ENCODE measurements at places on chromosomes 6 and 20. TPM values are rescaled to one million over a fixed set of nuclear protein-coding genes. Genes with fewer than 3 reads are reported as not detected.

- no peaks in the 10 kb centered on the region for H3K27me3 ChIP-seq
- no peak for DNase-seq
- no peak overlapping the region for H3K27ac ChIP-seq
Observed at GRCh38 chr6:16493112-16493511, 254.7 kb downstream of the GMPR start.

GRCh38 chr6:70162972-70163371, 139.9 kb downstream of the COL9A1 start:
- DNase-seq = no peak
- no peaks in the 10 kb centered on the region for H3K36me3 ChIP-seq
- no peak overlapping the region for H3K27ac ChIP-seq
- H3K4me3 ChIP-seq = no peak overlapping the region
- no peaks in the 10 kb centered on the region for H3K4me1 ChIP-seq
- H3K27me3 ChIP-seq = peaks cover 16% of the 10 kb centered on the region

Gene TRAPPC3L
- not detected for total RNA-seq

DNA sequence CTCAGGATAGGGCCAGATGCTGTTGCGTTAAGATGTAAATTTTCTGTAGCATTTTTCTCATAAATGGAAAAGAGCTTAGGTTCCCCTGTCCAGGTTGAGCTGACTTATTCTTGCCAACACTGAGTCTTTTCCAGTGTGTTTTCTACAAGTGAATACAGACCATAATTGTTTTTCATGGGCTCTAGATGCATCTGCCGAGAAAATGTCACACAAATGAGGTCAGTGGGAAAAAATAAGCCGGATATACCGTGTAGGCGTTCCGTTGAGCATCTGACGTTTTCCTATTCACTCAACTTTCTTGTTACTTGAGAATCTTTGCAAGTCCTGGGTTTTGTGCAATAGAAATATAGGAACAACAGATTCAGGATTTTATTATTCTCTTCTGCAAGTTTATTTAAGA, 582.9 kb upstream of the CDH4 start:
- no peaks in the 10 kb centered on the region for H3K4me1 ChIP-seq
- no peak overlapping the region for H3K4me3 ChIP-seq
- no peaks in the 10 kb centered on the region for H3K27me3 ChIP-seq
- H3K36me3 ChIP-seq = no peaks in the 10 kb centered on the region

Gene TRIM31
- total RNA-seq = not detected

- H3K27me3 ChIP-seq = no peaks in the 10 kb centered on the region
- H3K27ac ChIP-seq = no peak overlapping the region
Observed at GRCh38 chr20:18712882-18713281, 100.7 kb upstream of the SCP2D1 start.

DNA sequence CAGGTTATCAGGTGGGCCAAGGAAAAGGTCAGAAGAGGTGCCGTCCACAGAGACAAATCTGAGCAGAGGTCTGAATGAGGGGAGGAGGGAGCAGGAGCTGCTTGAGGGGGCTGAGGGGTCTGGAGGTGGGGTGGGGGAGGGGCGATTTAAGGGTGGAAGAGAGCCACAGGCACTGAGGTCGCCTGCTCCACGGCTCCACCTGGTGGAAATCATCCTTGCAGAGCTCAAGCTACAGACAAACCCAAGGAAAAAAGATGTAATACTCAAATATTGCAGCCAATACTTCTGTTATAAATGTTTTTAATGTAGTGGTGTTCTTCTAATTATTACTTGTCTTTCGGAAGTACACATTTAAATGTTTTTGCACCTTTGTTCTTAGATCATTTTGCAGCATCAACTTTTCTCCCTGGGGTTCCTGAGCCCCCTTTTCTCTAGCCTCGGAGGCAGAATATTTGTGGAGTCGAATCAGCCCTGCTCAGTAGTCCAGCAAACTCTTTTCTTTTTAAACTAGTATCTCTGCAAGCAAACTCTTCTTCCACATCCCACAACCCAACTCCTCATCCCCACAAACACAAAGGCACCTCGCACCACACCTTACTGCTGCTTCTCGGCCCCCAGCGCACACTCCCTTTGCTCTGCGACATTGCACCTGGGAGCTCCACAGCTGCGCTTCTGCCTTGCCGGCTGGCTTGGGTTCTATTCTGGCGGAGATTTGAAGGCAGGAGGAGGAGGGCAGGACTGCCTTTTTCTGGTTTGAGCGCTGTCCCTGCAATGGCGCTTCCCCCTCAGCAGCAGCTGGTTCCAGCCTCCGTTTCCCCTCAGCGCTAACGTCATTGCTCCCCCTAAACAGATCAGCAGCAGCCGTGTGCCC, 51.0 kb upstream of the TFAP2A start:
- peaks cover 6% of the 10 kb centered on the region for H3K27me3 ChIP-seq
- no peak overlapping the region for H3K27ac ChIP-seq
- H3K4me3 ChIP-seq = no peak overlapping the region
- no peaks in the 10 kb centered on the region for H3K4me1 ChIP-seq

GRCh38 chr20:21166801-21167200, 40.9 kb downstream of the KIZ start:
- peak; percentile 75 for DNase-seq
- H3K27ac ChIP-seq = peak overlapping the region; percentile 96
- no peaks in the 10 kb centered on the region for H3K27me3 ChIP-seq
- peak overlapping the region; percentile 54 for H3K4me3 ChIP-seq
- peaks cover 33% of the 10 kb centered on the region for H3K4me1 ChIP-seq
- H3K36me3 ChIP-seq = peaks cover 59% of the 10 kb centered on the region

GRCh38 chr6:13348334-13349113, 20.2 kb upstream of the TBC1D7 start:
- H3K27ac ChIP-seq = no peak overlapping the region
- peaks cover 8% of the 10 kb centered on the region for H3K4me1 ChIP-seq
- no peaks in the 10 kb centered on the region for H3K36me3 ChIP-seq

DNA sequence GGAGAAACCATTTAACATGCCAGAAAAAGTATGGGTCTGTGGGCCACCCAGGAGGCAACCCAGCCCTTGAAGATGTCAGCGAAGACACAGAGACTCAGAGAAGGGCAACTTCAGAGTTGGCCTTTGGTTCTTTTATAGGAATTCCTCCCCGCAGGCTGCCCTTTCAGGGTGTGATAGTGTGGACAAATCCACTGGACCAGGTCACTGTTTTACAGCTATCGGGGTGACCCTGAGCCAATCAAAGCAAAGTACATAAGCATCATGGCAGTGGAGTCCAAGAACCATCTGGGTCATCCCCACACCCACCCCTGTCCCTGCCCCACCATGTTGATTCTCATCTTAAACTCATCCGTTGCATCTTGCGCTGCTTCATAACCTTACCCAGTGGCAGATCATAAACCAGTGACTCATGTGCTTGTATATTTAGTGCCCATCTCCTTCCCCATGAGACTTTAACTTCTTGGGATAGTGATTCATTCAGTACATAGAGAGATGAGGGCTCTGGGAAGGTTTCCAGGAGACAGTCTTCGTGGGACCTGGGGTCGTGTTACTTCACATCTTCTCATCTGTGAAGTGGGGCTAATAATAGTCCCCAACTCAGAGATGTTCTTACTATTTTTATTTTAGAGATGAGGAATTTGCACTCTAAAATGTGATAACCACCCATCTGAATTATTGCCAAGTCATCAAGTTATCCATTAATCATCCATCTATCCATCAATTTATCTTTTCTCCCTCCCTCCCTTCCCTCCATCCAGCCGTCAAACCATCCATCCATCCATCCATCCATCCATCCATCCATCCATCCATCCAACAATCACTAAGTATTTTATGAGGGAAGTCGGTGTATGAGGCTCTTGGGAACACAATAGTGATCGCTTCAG, 51.0 kb downstream of the EDN3 start:
- no peak for DNase-seq
- peaks cover 9% of the 10 kb centered on the region for H3K4me1 ChIP-seq
- no peak overlapping the region for H3K4me3 ChIP-seq
- H3K27ac ChIP-seq = no peak overlapping the region
- H3K36me3 ChIP-seq = no peaks in the 10 kb centered on the region

DNA sequence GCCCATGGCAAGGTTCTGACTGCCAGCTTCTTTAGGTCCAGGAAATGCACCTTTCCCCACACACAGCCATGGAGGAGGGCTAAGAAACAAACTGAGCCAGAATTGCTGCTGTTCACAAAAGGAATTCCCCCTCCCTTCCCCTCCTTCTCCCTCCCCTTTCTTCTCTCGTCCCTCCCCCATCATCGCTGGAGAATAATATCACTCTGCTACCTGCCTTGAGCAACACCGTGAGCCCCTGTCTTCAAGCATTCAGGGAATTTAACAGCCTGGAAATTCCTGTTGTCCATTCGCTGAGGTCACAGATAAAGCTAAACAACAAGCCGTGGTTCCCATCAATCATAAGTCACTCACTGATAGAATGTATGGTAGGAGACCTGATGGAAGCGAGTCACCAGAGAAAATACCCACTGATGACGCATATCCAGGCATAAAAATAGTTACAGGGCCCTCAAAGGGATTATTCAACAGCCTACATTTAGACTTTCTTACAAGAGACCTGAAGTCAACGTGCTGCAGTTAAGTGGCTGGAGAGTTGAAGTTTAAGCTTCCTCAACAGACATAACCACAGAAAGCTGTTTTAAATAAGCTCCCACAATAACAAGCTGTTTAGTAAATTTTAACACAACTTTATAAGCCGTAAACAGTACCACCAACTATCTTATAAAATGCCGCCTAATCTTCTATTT, 59.7 kb downstream of the HIVEP2 start:
- peaks cover 78% of the 10 kb centered on the region for H3K4me1 ChIP-seq
- no peaks in the 10 kb centered on the region for H3K27me3 ChIP-seq
- peak overlapping the region; percentile 95 for H3K27ac ChIP-seq

Gene TNXB
- 4.8 TPM for total RNA-seq

- H3K36me3 ChIP-seq = peaks cover 35% of the 10 kb centered on the region
- H3K27ac ChIP-seq = no peak overlapping the region
- no peaks in the 10 kb centered on the region for H3K27me3 ChIP-seq
Observed at GRCh38 chr6:38065734-38066305, 246.3 kb downstream of the ZFAND3 start.

DNA sequence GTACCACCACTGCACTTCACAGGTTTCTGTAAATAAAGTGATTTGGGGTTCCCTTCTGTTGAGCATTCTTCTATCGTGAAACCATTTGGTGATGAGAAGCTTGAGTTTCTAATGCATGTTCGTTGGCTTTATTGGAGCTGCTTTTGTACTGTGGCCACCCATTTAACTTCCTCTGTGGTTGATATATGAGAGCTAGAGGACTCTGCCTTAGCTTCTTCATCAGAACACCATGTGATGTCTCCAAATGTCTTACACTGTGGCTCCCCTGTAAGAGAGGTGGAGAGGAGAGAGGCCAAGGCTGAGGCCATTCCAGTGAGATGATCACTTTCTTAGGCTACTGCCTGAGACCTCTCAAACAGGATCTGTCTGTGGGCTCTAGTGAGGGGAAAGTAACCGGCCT, 114.5 kb downstream of the SLC16A10 start:
- no peak for DNase-seq
- peak overlapping the region; percentile 65 for H3K27ac ChIP-seq
- no peaks in the 10 kb centered on the region for H3K36me3 ChIP-seq
- no peak overlapping the region for H3K4me3 ChIP-seq
- peaks cover 23% of the 10 kb centered on the region for H3K4me1 ChIP-seq
- H3K27me3 ChIP-seq = no peaks in the 10 kb centered on the region

GRCh38 chr6:52840763-52841585, at the start of gene GSTA5:
GSTA5 (minus strand) TSS chr6:52840813.
- no peaks in the 10 kb centered on the region for H3K36me3 ChIP-seq
- no peak within 1 kb of the TSS for H3K27ac ChIP-seq
- H3K4me1 ChIP-seq = no peaks in the 10 kb centered on the region

GRCh38 chr6:16759646-16760515, 1.4 kb downstream of the ATXN1 start:
- peaks cover 55% of the 10 kb centered on the region for H3K4me1 ChIP-seq
- H3K36me3 ChIP-seq = peaks cover 25% of the 10 kb centered on the region
- peak overlapping the region; percentile 92 for H3K27ac ChIP-seq
- DNase-seq = peak; percentile 82

DNA sequence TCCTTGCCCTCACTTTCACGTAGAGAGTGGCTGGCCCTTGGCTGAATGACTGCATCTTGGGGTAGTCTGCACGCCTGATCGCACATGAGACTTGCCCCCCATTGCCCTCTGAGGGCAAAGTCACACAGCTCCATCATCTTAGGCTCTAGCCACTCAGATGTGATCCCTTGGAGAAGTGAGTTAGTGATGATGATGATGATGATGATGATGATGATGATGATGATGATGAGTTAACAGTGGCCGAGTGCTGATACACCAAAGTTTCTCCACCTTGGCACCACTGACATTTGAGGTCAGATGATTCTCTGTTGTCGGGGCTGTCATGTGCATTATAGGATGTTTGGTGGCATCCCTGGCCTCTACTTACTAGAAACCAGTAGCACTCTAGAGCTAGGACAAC, 84.0 kb downstream of the PREX1 start:
- no peak for DNase-seq
- H3K4me1 ChIP-seq = peaks cover 51% of the 10 kb centered on the region
- no peaks in the 10 kb centered on the region for H3K27me3 ChIP-seq
- H3K27ac ChIP-seq = no peak overlapping the region
- no peak overlapping the region for H3K4me3 ChIP-seq

GRCh38 chr6:32192608-32193039, at the start of gene GPSM3:
GPSM3 (minus strand) TSS chr6:32192643; CDS start chr6:32192513, 130 bp downstream.
- no peaks in the 10 kb centered on the region for H3K27me3 ChIP-seq
- peak within 1 kb of the TSS; percentile 97 for H3K27ac ChIP-seq
- H3K4me1 ChIP-seq = peaks cover 50% of the 10 kb centered on the region
- H3K36me3 ChIP-seq = peaks cover 42% of the 10 kb centered on the region
- H3K4me3 ChIP-seq = peak within 1 kb of the TSS; percentile 99

GRCh38 chr6:113953346-113953745, 17.6 kb downstream of the HDAC2 start:
- no peaks in the 10 kb centered on the region for H3K4me1 ChIP-seq
- H3K4me3 ChIP-seq = no peak overlapping the region
- peaks cover 47% of the 10 kb centered on the region for H3K36me3 ChIP-seq
- no peak overlapping the region for H3K27ac ChIP-seq
- DNase-seq = no peak

DNA sequence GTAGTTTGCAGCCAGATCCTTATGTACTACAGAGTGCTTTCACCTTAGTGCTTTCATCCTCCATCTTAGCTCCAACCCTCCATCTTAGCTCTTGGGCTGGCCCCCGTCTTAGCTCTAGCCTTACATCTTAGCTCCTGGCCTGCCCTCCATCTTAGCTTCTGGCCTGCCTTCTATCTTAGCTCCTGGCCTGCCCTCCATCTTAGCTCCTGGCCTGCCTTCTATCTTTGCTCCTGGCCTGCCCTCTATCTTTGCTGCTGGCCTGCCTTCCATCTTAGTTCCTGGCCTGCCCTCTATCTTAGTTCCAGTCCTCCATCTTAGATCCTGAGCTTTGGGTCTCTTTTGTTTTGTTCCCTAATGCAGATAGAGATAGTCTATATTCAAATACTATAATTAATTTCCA, 22.0 kb downstream of the GNAS start:
- H3K4me3 ChIP-seq = no peak overlapping the region
- no peaks in the 10 kb centered on the region for H3K36me3 ChIP-seq
- no peak overlapping the region for H3K27ac ChIP-seq

Gene OR11A1
- total RNA-seq = not detected

Gene ARMC12
- total RNA-seq = 0.45 TPM

All from activated CD8-positive, alpha-beta T cell treated with anti-CD3 and anti-CD28 coated beads, Interleukin-2, amount 10 ng/mL, durations not matched to agents 7 days and 5 days (primary cell).